ENCODE measurements at places on chromosomes 5 and 9.

- H3K4me1 ChIP-seq, result no peaks in the 10 kb centered on the region
- no peaks in the 10 kb centered on the region for H3K36me3 ChIP-seq
- no peaks in the 10 kb centered on the region for H3K27me3 ChIP-seq
- no peak overlapping the region for H3K27ac ChIP-seq
Measured at GRCh38 chr5:76610196-76610595, 13.0 kb downstream of the F2RL2 start.

DNA sequence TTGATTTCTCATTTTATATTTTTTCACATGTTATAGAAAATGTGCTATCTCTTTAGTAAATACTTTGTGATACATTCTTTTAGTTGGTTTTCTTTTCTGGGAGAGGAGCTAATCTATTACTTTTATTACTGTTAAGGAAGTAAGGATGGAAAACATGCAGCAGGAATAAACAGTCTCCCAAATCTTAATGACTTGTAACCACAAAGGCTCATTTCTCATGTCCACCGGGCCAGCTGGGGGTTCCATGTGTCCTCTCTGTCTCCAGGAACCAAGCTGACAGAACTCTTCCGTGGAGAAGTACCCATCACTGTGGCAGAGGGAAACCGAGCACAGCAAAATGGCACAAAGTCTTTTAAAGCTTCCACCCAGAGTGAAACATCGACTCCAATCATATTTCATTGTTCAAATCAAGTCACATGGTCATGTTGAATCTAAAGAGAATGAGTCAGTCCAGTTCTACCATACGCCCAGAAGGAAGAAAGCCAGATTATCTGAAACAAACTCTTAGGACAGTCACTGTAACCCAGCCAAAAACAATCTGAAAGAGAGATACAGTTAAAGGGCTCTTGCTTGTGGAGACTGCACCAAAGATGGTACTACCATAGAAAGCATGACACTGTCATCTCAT lies 97.1 kb upstream of the CDH6 start:
- no peaks in the 10 kb centered on the region for H3K4me1 ChIP-seq
- H3K27me3 ChIP-seq, result no peaks in the 10 kb centered on the region
- DNase-seq, result no peak
- no peaks in the 10 kb centered on the region for H3K36me3 ChIP-seq
- no peak overlapping the region for H3K27ac ChIP-seq
- H3K4me3 ChIP-seq, result no peak overlapping the region

GRCh38 chr9:124105266-124105665 lies 93.7 kb downstream of the LHX2 start:
- no peak for DNase-seq
- H3K4me3 ChIP-seq, result no peak overlapping the region
- H3K4me1 ChIP-seq, result no peaks in the 10 kb centered on the region
- H3K27ac ChIP-seq, result no peak overlapping the region
- H3K27me3 ChIP-seq, result no peaks in the 10 kb centered on the region
- no peaks in the 10 kb centered on the region for H3K36me3 ChIP-seq

DNA sequence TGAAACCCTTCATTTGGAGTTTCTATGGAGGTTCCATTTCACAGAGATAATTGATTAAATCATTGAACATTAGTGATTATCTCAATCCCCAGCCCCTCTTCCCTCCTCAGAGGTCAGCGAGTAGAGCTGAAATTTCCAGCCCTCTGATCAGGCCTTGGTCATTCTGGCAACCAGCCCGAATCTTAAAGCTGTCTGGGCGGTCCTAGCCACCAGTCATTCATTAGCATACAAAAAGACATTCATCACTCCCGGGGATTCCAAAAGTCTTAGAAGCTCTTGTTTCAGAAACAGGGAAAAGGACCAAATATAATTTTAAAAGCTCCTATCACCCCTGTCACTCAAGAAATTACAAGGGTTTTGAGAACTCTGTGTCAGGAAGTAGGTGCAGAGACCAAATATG lies 41.3 kb downstream of the ZNF474 start:
- no peaks in the 10 kb centered on the region for H3K27me3 ChIP-seq
- no peaks in the 10 kb centered on the region for H3K36me3 ChIP-seq
- peaks cover 11% of the 10 kb centered on the region for H3K4me1 ChIP-seq
- no peak overlapping the region for H3K27ac ChIP-seq

DNA sequence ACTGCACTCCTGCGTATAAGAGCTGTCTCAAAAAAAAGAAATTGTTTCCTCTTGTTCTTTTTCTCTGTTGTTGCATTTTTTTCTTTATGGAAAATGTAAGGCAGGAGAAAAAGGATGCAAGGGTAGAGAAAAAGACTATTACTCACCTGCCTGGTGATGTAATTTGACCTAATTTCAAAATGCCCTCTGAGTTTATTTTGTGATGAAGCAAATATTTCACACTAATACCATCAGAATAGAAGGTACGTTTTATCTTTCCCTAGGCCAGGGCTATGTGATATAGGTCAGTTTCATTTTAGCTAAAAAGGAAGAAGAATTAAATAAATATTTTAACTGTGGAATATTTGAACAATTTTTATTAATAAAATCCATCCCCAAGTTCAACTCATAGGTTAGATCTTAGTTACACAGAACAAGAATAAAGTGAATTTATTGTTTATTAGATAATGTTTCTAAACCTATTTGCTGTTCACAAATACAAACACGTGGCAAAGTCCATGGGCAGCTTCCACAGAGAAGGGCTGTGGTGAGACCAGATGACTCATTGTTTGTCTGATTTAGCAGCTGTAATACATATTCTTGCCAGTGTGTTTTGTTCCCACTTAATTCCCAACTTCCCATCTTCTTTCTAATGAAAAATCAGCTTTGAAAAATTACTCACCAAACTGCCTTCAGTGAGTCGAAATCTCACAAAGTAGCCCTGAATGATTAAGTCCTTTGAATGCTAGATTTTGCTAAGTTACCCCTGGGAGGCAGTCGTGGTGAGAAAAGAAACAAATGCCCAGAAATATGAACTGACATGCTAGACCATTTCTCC lies 52.8 kb upstream of the CCDC112 start:
- H3K4me1 ChIP-seq, result no peaks in the 10 kb centered on the region
- no peaks in the 10 kb centered on the region for H3K36me3 ChIP-seq
- H3K27me3 ChIP-seq, result peaks cover 4% of the 10 kb centered on the region
- no peak for DNase-seq

DNA sequence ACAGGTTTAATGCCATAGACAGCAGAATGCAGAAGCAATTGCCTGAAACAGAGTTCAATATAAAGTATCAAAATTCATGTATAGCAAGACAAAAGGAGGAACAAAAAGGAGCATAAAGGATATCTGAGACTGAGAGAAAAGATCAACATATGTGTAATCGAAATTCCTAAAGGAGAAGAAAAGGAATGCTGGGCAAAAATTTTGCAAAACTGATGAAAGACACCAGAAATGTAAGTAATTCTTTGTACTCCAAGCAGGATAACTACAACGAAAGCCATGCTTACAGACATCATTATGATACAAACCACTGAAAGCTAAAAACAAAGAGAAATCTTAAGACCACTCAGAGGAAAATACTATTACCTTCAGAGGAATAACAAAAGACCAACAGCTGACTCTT lies 72.8 kb upstream of the MTAP start:
- no peaks in the 10 kb centered on the region for H3K4me1 ChIP-seq
- H3K36me3 ChIP-seq, result no peaks in the 10 kb centered on the region
- H3K27ac ChIP-seq, result no peak overlapping the region
- no peak for DNase-seq
- H3K27me3 ChIP-seq, result no peaks in the 10 kb centered on the region
- no peak overlapping the region for H3K4me3 ChIP-seq

DNA sequence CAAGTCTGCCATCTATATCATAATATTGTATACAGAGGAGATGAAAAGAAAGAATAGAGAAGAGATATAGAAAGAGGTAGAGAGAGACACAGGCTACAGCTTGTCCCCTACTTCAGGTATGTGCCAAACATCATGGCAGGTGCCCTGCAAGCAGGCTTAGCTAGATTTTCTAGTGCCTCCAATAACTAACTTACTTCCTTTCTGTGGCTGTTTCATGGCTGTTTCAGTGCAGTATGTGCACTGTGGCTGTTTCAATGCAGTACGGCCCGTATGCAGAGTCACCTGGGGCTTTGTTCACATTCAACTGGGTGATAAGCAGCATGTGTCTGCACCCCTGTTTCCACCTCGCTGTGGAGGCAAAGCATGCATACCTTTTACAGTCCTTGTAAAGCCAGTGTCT lies 327.2 kb downstream of the NTRK2 start:
- no peaks in the 10 kb centered on the region for H3K27me3 ChIP-seq
- no peaks in the 10 kb centered on the region for H3K36me3 ChIP-seq
- H3K4me1 ChIP-seq, result no peaks in the 10 kb centered on the region
- no peak overlapping the region for H3K27ac ChIP-seq

DNA sequence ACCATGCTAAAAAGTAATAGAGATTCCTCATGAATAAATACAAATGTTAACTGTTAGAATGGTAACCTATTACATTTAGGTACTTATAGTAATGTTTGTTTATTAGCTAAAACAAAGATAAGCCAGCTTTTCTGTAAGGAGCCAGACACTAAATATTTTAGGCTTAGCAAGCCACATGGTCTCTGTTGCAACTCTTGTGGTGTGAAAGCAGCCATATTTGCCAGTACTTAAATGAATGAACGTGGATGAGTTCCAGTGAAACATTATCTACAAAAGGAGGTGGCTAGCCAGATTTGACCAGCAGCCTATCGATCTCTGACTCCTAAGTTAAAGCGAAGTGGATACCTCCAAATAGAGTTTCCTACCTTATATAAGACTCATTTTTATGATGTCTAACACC lies 331.6 kb downstream of the CDH12 start:
- H3K4me3 ChIP-seq, result no peak overlapping the region
- no peak overlapping the region for H3K27ac ChIP-seq
- no peaks in the 10 kb centered on the region for H3K36me3 ChIP-seq
- no peaks in the 10 kb centered on the region for H3K27me3 ChIP-seq

DNA sequence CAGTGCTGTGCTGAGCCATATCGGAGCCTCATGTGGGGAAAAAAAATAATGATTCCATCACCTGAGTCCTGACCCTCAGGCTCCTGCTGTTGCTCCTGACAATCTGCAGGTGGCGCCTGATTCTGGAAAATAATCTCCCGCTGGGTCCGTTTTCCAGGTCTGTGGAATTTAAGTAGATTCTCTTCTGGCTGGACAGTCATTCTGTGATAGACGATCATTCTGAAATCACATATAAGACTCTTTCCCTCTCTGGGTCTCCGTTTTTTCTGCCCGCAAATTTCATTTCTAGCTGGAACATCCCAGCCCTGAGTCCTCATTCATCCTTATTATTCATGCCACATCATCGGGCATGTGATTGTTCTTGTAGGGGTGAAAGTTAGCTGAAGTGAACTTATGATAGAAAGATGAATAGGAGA lies 22.1 kb upstream of the STXBP1 start:
- H3K27me3 ChIP-seq, result no peaks in the 10 kb centered on the region
- no peaks in the 10 kb centered on the region for H3K4me1 ChIP-seq
- no peak overlapping the region for H3K4me3 ChIP-seq
- no peak overlapping the region for H3K27ac ChIP-seq

DNA sequence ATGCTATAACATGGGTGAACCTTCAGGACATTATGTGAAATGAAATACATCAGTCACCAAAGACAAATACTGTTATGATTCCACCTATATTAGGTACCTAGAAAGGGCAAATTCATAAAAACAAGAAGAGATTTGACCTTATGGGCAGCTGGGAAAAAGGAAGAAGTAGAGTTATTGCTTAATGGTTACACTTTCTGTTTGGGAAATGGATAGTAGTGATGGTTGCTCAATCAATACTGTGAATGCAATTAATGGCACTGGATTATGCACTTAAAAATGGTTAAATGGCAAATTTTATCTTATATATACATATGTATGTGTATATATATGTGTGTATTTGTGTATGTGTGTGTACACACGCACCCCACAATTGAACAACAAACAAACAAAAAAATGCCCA lies 15.2 kb downstream of the FKBP15 start:
- DNase-seq, result no peak
- H3K4me3 ChIP-seq, result no peak overlapping the region
- no peak overlapping the region for H3K27ac ChIP-seq
- no peaks in the 10 kb centered on the region for H3K27me3 ChIP-seq
- no peaks in the 10 kb centered on the region for H3K4me1 ChIP-seq

GRCh38 chr5:58185801-58186200 lies 274.1 kb downstream of the PLK2 start:
- H3K4me3 ChIP-seq, result no peak overlapping the region
- H3K4me1 ChIP-seq, result no peaks in the 10 kb centered on the region
- H3K27ac ChIP-seq, result no peak overlapping the region
- no peaks in the 10 kb centered on the region for H3K27me3 ChIP-seq

DNA sequence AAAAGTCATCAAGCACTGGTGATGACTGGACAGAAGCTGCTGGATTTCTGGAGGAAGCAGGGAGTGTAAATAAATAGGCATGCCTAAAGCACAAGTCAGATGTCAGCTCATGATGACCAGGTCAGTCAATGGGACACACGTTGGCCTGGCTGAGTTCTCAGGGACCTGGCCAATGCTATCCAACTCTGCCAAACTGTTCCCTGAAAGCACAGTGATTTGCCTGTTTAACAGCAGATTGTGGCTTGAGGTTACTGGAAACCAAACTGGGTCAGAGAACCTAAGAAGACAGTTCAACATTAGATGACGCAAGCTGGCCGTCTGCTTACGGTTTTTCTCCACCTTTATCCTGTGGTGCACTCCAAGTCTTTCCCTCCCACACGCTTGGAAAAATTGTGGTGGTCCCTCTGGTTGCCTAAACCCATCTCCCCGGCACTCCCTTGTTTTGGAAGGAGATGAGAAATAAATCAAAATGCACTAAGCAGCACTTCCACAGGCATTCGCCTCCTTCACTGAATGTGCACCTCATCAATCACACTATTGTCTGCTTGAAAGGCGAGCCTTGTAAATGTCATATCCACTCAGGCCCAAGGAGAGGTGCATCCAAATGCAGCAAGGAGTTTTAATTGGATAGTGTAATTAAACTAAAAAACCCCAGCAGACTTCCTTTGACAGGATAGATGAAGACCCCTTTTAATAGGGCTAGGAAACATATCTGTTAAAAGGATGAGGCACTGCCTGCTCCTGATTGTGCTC lies 199.4 kb downstream of the GAPVD1 start:
- no peaks in the 10 kb centered on the region for H3K4me1 ChIP-seq
- H3K4me3 ChIP-seq, result no peak overlapping the region
- H3K36me3 ChIP-seq, result peaks cover 25% of the 10 kb centered on the region
- H3K27ac ChIP-seq, result no peak overlapping the region
- DNase-seq, result no peak
